Right renal cortex interstitium (tissue), 3 donors: ENCODE measurements at places on chromosomes 4 and X. TPM values are rescaled to one million over a fixed set of nuclear protein-coding genes. Genes with fewer than 3 reads are reported as not detected.

DNA sequence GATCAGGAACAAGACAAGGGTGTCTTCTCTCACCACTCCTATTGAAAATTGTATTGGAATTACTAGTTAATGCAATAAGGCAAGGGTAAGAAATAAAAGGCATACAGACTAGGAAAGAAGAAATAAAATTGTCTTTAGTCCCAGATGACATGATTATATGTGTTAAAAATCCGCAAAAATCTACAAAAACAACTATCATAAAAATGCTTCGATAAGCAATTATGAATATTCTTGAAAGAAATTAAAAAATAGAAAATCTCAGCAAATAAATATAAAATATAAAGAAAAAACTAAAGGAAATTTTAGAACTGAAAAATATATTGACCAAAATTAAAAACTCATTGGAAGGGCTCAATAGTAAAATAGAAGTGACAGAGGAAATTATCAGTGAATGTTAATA, 243.3 kb downstream of the ZNF674 start:
- no peak for DNase-seq

Gene SCML1
- 20.8 TPM for polyA plus RNA-seq

GRCh38 chrX:8663325-8663724, 68.6 kb downstream of the ANOS1 start:
- no peak for DNase-seq

GRCh38 chr4:7771541-7772507, 167.8 kb downstream of the AFAP1 start:
- DNase-seq = no peak

- DNase-seq = no peak
Observed at GRCh38 chr4:157225096-157225495, 4.6 kb downstream of the GRIA2 start.

GRCh38 chr4:109691411-109691920, 11.8 kb downstream of the CASP6 start:
- no peak for DNase-seq
